ENCODE measurements at places on chromosomes 1 and 21.

DNA sequence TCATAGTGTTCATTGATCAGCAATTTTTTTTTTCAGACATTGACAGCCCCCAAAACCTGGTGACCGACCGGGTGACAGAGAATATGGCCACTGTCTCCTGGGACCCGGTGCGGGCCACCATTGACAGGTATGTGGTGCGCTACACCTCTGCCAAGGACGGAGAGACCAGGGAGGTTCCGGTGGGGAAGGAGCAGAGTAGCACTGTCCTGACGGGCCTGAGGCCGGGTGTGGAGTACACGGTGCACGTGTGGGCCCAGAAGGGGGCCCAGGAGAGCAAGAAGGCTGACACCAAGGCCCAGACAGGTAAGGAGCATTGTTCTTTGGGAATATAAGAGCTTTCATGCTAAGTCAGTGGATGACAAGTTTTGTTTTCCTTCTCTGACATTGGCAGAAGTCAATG lies 49.3 kb downstream of the TNN start:
- DNase-seq, result no peak

- DNase-seq, result no peak
Observed at GRCh38 chr1:231194476-231194842, 32.6 kb downstream of the TRIM67 start.

- no peak for DNase-seq
Observed at GRCh38 chr21:29342363-29342957, 43.7 kb downstream of the BACH1 start.

- DNase-seq, result no peak
Observed at GRCh38 chr1:201059401-201059800, 35.9 kb upstream of the KIF21B start.

DNA sequence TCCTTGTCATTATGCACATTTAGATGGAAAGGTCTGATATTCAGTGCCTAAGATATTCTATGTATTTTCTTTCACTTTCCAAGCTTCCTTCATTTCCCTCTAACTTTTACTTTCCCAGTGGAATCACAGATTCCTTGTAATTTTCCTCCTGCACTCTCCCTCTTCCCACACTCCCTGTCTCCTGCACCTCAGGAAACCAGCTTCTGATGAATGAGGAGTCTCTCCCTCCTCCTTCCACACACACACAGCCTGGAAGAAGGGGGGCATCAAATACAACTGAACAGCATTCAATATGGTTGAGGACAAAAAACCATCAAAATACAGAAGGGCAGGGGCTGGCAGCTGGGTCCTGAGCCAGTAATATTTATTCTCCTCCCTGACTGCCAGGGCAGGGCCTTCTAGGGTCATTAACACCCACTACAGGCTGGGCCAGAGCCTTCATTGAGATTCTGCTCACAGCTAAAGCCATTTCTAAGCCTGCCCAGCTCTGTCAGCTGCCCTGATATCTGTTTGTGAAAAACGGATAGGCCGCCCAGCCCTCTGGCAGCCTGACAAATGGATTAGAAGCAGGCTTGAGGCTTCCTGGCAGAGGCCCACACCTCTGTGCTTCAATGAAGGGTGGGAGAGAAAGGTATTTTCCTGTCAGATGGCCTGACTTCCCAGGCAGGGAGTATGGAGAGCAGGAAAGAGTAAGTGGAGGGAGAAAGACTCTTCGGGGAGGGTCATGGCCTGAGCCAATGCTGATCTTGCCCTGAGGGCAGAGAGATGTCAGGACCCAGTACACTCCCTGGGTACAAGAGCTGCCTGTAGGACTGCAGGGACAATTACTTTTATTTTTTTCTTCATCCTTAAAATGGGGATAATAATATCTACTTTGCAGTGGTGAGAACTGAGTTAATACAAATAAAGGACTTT lies 138.9 kb upstream of the SPATA6 start:
- no peak for DNase-seq

DNA sequence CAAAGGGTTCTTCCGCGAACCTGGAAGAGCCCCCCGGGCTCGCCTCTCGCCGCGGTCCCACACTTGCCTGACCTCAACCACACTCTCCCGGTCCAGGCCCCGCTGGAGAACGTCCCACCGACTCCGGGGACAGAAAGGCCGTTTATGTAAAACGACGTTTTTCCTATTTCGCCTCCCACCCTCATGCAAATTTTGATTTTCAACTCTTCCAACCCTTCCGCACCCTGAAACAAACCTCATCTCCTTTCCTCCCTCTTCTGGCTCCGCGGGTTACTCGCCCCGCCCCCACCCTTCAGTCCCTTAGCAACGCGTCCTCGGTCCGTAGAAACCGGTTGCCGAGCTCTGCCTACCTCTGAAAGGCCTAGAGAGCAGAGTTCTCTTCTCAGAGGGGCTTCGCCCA lies at the start of gene C1orf141:
Gene C1orf141, minus strand, starts transcription at position 276 of the 400 bp plus-strand sequence. CDS start 7,730 bp downstream, outside the sequence.
- DNase-seq, result no peak

DNA sequence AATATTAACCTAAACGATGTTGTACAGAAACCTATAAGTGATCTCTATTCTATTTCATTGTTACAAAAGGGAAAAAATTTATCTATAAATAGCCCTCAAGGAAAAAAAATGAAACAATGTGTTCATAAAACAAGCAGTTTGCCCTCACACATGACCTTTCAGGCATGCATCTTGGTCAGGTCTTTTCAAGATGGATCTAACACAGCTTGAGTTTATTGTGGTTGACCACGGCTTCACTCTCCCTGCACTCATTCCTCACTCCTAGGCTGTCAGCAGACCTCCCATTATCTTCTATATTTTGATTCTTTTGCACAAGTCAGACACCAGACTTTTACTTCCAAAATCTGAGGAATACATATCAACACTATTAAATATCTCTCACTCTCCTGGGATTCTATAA lies 544.3 kb downstream of the KCNT2 start:
- no peak for DNase-seq

GRCh38 chr1:243469497-243469896 lies 213.7 kb downstream of the SDCCAG8 start:
- no peak for DNase-seq

GRCh38 chr1:58251430-58252073 lies 295.0 kb downstream of the OMA1 start:
- DNase-seq, result no peak

DNA sequence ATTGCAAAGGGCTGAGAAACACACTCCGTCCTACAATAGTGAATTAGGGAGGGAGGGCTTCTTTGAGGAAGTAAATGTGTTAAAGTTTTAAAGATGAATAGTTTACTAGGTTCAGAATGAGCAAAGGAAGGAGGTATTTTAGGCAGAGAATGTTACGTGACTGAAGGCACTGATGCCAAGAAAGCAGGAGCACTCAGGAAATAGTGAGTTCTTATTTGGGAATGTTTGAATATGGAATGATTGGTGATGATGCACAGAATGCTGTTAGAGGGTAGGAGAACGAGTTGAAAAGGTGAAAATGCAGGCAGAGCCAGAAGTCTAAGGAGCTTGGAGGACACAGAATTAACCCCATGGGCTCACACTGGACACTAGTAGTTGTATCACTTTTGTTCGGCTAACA lies 108.0 kb downstream of the NRIP1 start:
- DNase-seq, result no peak

DNA sequence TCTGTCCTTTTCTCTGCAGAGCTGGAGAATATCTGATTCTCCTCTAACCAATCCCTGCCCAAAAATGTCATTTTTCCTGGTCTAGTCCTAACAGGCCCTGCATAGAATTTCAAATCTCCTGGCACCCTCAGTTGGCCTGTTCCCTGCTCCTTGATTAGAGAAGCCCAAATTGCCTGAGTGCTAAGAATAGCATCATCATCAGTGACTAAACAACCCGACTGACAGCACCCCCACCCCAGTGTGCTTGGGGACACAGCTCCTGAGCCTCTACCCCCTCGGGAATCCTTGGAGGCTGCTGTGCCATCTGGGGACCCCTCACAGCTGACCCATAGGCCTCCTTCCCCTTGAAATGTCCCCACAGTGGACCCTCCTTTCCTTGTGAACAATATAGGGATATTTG lies 94.4 kb downstream of the DDX20 start:
- DNase-seq, result no peak

- DNase-seq, result no peak
Observed at GRCh38 chr21:45747802-45748445, 104.4 kb downstream of the PCBP3 start.

DNA sequence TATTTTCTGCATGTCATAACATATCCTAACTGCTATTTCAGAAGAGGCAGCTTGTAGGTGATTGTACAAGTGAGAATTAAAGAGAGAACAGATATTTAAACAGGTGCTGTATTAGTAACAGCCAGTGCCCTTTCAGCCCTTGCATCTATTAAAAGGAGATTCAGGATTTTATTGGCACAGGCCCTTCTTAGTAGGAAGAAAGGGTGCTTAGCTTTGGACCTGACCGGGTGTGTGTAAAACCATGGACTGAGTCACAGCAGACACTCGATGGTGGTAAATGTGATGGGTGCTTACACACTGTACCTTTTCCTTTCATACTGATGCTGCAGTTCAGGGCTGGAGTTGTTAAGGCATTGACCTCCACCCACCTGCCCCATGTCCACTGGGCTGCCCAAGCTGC lies 12.7 kb upstream of the CD101 start:
- DNase-seq, result no peak

DNA sequence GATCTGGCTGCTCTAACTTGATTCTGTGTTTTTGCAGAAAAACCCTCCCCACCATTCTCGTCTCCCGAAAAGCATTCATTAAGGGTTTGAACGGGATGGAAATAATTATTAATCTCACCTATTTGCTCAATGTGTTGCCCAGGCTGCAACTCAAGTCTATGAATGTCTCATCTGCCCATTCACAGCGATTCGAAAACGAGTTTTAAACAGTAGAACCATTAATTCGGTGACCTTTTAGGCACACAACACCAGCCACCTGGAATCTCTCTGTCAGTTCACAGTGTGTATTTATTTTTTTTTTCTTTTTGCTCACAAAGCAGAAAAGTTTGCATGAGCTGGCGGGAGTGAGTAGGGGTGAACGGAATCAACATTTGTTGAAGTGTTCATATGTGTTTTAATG lies 764.7 kb upstream of the TPTE start:
- DNase-seq, result no peak

DNA sequence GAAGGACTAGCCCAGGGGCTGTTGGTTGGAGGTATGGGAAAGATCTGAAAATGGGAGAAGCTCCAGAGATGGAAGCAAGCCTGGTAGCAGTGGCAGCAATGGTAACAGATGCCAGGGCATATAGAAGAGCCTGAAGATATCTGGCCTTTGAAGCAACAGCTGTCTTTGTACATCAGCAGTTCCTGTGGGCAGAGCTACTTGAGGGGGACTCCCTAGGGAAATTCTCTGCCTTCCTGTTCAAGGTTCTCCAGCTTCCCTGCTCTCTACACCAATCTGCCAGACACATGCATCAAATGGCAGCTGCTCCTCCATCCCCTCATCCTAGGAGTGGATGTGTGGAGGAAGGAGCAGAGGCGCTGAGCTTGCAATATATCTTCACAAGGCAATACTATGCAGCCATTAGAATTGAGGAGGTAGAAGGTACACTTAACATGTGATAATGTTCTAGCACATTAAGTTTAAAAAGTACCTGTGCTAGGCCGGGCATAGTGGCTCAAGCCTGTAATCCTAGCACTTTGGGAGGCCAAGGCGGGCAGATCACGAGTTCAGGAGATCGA lies 2.2 kb downstream of the TMEM35B start:
- no peak for DNase-seq

DNA sequence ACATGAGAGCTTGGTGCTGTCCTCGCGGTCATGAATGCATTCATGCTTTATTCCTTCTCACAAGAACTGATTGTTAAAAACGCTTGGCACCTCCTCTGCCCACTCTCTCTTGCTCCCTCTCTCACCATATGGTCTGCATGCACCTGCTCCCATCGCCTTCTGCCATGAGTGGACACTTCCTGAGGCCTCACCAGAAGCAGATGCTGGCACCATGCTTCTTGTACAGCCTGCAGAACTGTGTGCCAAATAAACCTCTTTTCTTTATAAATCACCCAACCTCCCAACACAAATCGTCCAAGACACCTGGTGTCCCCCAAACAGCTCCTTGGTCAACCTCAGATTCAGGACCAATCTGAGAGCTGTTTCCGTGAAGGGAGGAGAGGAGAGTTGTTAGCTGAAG lies 43.3 kb upstream of the PCBP3 start:
- no peak for DNase-seq

GRCh38 chr1:7225711-7226505 lies 440.7 kb downstream of the CAMTA1 start:
- no peak for DNase-seq

GRCh38 chr1:79777481-79778219 lies 771.1 kb upstream of the ADGRL4 start:
- DNase-seq, result no peak

DNA sequence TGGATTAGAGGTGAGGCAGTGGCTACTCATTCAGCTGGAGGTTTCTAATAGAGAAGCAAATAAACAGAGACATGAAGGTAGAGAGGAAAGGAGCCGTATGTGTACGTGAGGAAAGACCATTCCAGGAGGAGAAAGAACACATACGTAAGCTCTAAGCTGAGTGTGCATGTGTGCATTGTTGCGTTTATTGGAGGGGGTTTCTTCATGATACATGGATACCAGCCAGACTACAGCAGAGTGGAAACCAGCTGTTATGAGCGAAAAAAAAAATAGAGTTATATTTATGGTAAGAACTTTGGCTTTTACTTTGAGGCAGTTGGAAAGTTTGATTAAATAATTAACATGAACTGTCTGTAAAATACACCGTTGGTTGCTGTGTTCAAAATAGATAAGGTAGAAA lies 173.4 kb upstream of the RGS18 start:
- no peak for DNase-seq

GRCh38 chr1:117757668-117758067 lies 151.8 kb downstream of the TENT5C start:
- DNase-seq, result no peak

GRCh38 chr1:79554688-79555087 lies 548.2 kb upstream of the ADGRL4 start:
- DNase-seq, result no peak

DNA sequence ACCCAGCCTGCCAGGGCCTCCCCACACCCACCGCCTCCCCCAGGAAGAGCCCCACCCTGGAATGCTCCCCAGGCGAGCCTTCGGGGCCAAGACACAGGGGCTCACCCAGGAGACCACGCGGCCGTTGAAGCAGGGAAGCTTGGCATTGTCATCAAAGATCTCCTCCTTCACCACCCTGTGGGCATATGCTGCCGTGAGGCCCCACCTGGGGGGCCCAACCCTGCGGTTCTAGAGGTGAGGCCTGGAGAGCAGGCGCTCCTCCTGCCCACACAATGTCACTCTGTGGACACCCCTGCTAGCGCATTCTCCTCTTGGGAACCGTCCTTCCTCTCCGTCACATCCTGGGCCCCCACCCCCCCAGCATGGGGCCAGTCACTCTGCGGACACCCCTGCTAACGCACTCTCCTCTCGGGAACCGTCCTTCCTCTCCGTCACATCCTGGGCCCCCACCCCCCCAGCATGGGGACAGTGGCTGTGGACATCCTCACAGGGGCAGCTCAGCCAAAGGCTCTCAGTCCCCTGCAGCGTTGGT lies 6.6 kb downstream of the DVL1 start:
- no peak for DNase-seq

GRCh38 chr1:110017792-110018191 lies 16.6 kb upstream of the STRIP1 start:
- no peak for DNase-seq

GRCh38 chr1:177223359-177223758 lies 52.6 kb downstream of the BRINP2 start:
- DNase-seq, result no peak

- DNase-seq, result no peak
Observed at GRCh38 chr1:183302452-183303322, 115.5 kb downstream of the NMNAT2 start.

- DNase-seq, result no peak
Observed at GRCh38 chr1:8259498-8260290, 58.2 kb upstream of the SLC45A1 start.

- no peak for DNase-seq
Observed at GRCh38 chr1:61233121-61233660, 150.8 kb downstream of the NFIA start.
